ENCODE measurements at places on chromosomes 7 and 10. TPM values are rescaled to one million over a fixed set of nuclear protein-coding genes. Genes with fewer than 3 reads are reported as not detected.
A peak's percentile ranks its signal among the peaks of the same experiment; 100 is the strongest.

GRCh38 chr7:4655311-4655710 lies 26.8 kb upstream of the FOXK1 start:
- no peaks in the 10 kb centered on the region for H3K4me1 ChIP-seq
- H3K4me3 ChIP-seq = no peak overlapping the region
- no peak for DNase-seq
- H3K36me3 ChIP-seq = no peaks in the 10 kb centered on the region
- H3K27ac ChIP-seq = no peak overlapping the region
- H3K27me3 ChIP-seq = peaks cover 4% of the 10 kb centered on the region

Gene ZNF736
- total RNA-seq = 20.8 TPM

DNA sequence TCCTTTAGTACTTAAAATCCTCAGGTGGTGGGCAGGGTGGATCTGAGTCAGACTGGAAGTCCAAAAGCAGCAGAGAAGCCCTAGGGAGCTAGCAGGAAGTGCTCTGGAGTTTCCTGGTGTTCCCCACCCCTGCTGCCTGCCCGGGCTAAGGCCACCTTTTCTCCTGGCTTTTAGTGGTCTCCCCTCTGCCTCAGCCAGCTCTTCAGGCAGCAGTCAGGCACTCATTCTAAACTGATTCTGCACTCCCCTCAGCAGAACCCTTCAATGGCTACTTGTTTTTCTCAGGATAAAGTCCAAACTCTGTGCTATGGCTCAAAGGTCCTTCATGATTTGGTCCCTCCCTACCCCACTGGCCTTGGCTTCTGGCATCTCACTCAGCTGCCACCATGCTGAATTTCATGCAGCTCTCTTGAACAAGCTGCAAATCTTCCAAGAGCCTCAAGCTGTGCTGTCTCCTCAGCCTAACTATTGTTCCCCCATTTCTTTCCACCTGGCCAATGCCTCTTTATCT lies 28.9 kb upstream of the DNMBP start:
- no peak overlapping the region for H3K4me3 ChIP-seq
- no peaks in the 10 kb centered on the region for H3K27me3 ChIP-seq
- no peaks in the 10 kb centered on the region for H3K36me3 ChIP-seq
- H3K4me1 ChIP-seq = peaks cover 8% of the 10 kb centered on the region

Gene COL13A1
- 0.73 TPM for total RNA-seq

- no peaks in the 10 kb centered on the region for H3K36me3 ChIP-seq
- H3K4me1 ChIP-seq = peaks cover 19% of the 10 kb centered on the region
- H3K27me3 ChIP-seq = no peaks in the 10 kb centered on the region
- DNase-seq = no peak
- H3K4me3 ChIP-seq = no peak overlapping the region
- no peak overlapping the region for H3K27ac ChIP-seq
Observed at GRCh38 chr10:35004651-35005050, 85.5 kb downstream of the CUL2 start.

DNA sequence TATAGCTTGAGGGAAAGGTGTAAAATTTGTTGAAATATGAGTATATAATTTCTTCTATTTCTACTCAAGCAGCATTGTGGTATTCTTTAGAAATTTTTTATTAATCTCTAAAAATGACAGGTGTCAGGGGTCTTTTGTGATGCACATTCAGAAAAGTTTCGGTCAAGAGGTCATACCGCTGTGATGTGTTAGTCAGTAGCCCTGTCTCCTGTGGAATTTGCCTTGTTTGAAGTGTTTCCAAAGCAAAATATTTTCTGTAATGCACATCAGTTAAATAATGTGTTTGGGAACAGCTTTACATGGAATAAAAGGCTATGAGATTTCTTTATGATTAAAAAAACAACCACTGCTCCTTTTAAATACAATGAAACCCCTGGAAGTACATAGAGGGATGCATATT lies 35.8 kb downstream of the FOXP2 start:
- H3K27me3 ChIP-seq = no peaks in the 10 kb centered on the region
- H3K4me1 ChIP-seq = no peaks in the 10 kb centered on the region
- no peak for DNase-seq
- H3K4me3 ChIP-seq = no peak overlapping the region
- H3K27ac ChIP-seq = no peak overlapping the region

- H3K4me3 ChIP-seq = no peak overlapping the region
- no peak overlapping the region for H3K27ac ChIP-seq
- DNase-seq = no peak
- peaks cover 6% of the 10 kb centered on the region for H3K4me1 ChIP-seq
Observed at GRCh38 chr7:25007668-25008067, 27.7 kb upstream of the OSBPL3 start.

GRCh38 chr7:19295376-19295775 lies 150.2 kb upstream of the FERD3L start:
- no peaks in the 10 kb centered on the region for H3K27me3 ChIP-seq
- H3K27ac ChIP-seq = no peak overlapping the region
- no peak overlapping the region for H3K4me3 ChIP-seq
- no peak for DNase-seq

Gene BHLHA15
- total RNA-seq = 0.79 TPM

- no peak overlapping the region for H3K27ac ChIP-seq
- no peak overlapping the region for H3K4me3 ChIP-seq
- H3K4me1 ChIP-seq = peaks cover 24% of the 10 kb centered on the region
- H3K27me3 ChIP-seq = no peaks in the 10 kb centered on the region
Observed at GRCh38 chr10:77578583-77579227, 58.9 kb downstream of the KCNMA1 start.

DNA sequence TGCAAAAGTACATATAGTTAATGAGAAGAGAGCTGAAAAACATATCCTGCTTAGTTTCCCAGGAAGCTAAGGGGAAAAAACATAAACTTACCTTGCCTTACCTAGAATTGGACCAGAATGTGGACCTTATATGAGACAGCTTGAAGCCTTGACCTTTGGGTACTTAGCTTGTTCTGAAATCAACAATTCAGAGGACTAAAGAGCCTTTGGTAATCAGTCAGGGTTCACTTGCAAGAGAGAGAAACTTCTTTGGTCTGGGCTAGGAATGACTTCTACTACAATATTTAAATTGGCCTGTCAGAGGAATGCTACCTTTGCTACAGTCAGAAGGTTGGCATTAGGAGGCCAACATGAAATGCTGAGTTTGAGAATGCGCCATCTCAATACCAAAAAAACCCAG lies 24.9 kb downstream of the SAMD8 start:
- peak overlapping the region; percentile 64 for H3K27ac ChIP-seq
- no peaks in the 10 kb centered on the region for H3K27me3 ChIP-seq
- H3K4me3 ChIP-seq = no peak overlapping the region
- no peak for DNase-seq
- peaks cover 36% of the 10 kb centered on the region for H3K4me1 ChIP-seq
- H3K36me3 ChIP-seq = no peaks in the 10 kb centered on the region

Measured in PC-9 (cell line).